Stomach (tissue), 19 donors: ENCODE measurements at places on chromosomes 11 and 22.

- no peak for DNase-seq
These were observed 57.0 kb upstream of the CD5 start for GRCh38 chr11:61045271-61045670.

- DNase-seq = no peak
These were observed 32.9 kb upstream of the RRM1 start for GRCh38 chr11:4061700-4062099.

- DNase-seq = no peak
These were observed 22.1 kb downstream of the YPEL1 start for GRCh38 chr22:21713428-21714058.

DNA sequence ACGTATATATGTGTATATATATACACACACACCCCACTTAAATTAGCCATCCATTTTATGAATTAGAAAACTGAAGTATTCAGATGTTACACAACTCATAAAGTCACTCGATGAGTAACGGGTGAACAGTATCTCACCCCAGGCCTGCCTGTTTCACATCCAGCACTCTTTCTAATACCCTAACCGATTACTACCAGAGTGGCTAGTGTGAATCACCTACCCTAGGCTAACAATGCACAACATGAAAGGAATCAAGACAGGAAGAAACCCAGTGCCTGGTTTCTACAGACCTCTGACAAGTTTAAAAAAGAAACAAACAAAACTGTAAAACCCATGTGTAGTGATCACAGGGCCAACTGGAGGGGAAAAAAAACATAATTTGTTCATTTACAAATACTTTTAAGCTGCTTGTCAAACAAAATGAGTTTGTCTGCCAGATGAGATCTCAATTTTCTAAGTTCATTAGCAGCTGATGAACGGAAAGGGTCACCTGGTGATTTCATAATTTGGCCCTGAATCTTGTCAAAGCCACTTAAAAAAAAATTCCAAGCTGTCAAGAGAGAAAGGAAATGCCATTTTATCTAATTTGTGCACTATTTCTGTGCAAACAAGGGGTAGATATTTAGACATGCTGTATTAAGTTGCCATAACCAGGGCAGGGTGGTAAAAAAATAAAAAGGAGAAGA, 134.8 kb downstream of the LARGE1 start:
- DNase-seq = no peak

DNA sequence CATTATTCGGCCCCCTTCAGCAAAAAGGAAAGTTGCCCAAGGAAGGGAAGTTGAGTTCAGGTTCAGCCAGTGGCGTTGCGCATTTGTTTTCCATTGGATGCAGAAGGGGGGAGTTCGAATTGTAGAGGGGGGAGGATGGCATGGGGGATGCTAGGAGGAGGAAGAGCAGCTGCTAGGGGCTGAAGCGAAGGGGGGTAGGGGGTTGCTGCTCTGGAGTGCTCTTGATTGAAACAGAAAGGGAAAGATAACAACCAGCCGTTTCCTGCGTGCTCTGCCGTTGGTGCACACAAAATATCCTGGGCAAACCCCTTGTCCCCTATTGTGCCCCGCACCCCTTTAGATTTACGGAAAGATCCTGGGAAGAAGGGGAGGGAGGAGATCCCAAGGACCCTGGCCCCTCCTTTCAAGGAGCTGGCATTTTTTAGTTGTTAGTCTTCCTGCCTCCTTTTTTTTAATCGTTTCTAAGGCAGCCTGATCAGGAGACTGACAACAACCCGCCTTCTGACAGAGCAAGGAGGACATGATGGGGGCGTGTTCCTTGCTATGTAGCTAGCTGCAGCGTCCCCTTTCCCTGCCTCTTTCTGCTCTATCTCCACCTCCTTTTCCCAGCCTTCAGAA, 2.1 kb downstream of the KMT2A start:
- DNase-seq = peak; percentile 92

DNA sequence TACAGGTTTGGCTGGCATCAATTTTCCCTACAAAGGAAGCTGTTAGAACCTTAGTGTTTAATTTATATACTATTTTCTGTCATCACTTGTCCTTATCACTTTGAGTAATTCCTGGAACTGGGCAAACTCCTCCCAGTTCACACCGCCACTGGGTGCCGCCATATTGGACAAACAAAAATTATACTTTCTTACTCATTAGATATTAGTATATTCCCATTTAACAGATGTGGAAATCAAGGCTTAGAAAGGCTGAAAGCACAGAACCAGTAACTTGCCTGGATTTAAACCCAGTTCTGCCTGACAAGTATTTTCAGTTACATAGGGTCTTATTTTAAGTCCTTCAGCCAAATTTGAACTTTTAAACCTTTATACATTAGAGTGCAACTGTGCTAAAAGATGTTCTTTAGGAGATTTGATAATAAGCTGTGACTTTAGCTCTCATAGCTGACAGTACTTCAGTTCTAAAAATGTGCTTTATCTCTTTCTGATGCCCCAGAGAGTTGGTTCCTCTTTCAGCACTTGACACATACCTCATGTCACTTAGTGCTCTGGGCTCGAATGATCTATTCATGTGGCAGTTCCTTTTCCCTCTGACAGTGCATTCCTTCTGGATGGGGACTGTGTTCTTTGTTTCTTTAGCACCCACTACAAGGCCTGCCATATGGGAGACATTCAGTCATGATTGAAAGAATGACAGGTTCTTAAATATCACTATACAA, 25.4 kb downstream of the COA4 start:
- DNase-seq = no peak

- DNase-seq = peak; percentile 77
These were observed 1.6 kb upstream of the KMT2A start for GRCh38 chr11:118434553-118435289.

DNA sequence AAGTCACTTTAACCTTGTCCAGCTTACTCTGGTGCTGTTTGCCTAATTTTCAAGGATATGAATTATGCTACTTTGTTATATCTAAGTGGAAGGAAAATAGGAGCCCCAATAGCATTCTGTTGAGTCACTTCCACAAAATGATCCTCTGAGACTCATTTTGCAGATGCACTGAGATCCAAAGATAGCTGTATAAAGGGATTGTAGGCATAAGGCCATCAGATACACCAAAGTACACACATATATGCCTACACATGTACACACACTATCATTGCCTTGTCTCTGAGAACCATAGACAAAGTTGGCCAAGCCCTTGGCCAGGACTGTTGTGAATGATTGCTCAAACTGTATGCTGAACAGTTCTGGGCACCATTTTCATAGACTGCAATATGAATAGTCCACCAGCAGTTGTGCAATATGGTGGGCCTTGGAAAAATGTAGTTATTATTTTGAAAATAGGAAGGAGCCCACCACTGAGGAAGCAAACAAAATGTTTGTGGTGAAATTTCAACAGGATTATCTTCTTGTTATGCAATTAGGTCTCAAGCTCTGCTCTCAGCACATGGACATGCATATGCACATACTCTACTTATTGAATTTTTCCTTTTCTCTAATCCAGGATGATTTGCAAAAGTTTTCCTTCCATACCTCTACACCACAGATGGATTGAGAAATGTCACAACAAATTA, 186.0 kb upstream of the CTSC start:
- no peak for DNase-seq

DNA sequence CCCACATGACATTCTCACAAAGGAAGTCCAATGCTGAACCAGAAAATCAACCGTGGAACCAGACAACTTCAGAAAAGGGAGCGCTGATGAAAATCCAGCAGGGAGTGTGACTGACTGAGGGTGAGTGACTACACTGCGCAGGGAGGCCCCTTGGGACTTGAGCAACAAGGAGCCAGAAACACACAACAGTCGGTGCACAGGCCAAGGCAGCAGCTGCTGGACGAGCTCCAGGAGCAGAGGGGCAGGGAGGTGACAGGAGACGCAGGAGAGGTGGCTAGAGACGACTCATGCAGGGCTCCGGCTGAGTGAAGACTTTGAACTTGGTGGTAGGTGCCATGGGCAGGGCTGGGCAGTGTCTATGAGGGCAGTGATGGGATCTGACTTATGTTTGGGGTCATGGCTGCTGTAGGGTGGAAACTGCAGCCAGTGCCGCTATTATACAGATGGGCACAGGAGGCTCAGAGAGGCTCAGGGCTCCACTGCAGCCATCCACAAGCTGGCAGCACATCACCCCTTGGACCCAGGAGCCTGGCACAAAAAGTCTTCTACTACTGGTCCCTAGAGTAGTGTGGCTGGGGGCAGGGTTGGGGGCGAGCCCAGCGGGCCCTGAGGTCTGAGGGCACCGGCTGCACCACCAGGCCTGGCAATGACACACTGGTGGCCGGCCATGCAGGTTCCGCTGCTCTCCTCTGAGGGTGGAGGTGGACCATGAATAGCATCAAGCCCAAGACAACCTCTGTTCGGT, 10.3 kb upstream of the FADD start:
- no peak for DNase-seq

- DNase-seq = no peak
These were observed 3.4 kb upstream of the ADAMTS8 start for GRCh38 chr11:130431801-130432200.

DNA sequence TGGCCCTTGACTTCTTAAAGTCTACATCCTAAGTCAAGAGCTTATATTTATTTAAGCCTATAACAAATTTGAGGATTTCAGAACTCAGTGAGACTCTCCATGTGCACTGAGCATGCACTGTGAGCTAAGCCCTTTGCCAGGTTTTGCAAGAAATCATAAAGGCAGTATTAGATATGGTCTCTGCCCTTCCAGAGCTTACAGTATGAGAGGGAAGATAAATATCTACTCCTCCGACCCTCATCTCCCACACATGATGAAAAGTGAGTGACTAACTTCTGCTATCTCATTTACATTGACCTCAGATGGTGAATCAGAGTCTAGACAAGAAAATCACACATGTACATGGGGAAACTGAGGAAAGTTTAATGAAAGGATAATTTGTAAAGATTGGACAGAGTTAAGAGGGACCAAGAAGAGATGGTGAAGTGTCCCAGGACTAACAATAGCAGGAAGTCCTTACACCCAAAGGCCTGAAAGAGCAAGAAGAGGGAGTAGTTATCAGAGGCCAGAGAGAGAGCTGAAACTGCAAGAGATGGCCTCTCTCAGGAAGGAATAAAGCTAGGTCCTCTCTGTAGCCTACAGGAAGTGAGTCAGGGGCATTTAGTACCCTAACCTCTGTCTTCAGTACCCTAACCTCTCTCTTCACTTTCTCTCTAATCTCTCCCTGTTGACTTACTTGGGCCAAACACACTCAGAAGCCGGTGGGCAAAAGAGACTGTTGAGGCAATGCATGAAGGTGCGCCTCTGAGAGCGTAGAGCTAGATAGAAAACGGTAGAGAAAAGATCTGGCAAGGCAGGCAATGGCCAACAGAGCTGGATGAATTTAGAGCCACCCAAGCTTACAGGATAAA, 23.0 kb upstream of the BLID start:
- no peak for DNase-seq

DNA sequence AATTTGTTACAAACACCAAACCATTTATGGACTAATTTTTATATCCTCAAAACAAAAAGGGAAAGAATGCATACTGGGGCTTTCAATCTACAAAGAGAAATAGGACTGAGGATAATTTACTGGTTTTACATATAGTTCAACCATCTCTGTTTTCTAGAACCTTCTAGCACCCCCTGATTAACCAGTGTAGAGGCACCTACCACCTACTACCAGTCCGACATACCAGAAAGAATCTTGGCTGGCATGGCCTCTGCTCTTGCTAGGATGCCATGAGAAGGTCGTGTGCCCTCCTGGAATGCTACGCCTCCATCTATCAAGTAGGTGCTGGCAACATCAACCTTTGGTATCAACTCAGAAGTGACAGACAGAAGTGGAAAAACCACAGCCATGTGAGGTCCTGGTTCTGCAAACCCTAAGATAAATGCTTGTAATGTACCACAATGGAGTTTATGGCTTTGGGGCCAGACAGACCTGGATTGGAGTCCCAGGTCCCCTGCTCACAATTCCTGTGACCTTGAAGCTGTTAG, 28.2 kb downstream of the MYH9 start:
- DNase-seq = no peak

DNA sequence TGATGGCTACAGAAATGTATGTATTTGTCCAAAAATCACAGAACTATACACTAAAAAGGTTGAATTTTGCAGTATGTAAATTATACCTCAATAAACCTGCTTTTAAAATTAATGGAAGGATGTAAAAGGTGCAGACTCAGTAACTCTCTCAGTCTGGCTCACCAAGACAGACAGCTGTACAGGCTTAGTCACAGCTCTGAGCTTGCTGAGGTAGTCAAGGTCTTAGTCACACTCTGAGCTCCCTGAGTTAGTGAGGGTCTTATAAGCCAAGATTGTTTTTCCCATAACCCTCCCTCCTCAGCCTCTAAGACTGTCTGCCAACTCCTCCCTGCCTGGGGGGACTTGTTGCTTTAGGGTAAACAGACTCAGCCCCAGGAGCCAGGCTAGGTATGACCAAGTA, 59.3 kb upstream of the IZUMO1R start:
- DNase-seq = no peak

DNA sequence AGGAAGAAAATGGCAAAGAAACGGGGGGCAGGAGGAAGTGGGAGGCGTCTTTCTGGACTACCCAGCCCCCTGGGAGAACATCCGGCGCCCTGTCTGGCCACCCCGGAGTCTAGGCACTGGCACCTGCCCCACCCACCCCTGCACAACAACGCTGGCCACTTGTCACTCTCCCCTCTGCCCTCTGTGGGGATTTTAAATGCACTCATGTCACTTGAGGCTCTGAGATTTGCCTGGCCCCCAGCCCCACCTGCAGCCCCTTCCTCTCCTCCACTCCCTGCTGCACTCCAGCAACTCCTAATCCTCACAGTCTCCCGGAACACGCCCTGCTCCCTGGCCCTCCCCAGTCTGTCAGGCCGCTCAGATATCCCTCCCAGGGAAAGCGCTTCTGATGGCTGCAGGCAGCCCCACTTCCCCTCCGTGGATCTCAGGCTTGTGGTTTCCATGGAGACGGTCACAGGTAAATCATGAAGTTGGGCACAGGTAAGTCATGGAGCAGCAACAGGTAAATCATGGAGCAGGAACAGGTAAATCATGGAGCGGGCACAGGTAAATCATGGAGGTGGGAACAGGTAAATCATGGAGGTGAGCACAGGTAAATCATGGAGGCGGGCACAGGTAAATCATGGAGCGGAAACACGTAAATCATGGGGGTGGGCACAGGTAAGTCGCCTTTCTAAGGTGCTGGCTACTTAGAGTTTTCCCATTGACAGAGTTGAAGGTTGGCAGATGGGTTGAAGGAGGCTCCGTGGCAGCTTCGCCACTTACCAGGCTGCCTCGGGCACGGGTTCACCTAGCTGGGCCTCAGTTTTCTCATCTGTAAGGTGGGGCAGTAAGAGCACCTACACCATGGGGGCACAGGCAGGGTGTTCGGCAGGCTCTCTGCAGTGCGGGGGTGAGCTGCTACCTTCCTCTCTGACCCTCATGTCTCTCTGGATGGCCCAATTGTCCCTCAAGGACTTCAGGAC, 79.0 kb upstream of the SHISAL1 start:
- DNase-seq = peak; percentile 57

- DNase-seq = no peak
These were observed 10.3 kb downstream of the UBASH3B start for GRCh38 chr11:122665861-122666260.

- no peak for DNase-seq
These were observed 48.8 kb downstream of the EXT2 start for GRCh38 chr11:44143987-44144909.

- DNase-seq = no peak
These were observed 8.7 kb downstream of the COMMD9 start for GRCh38 chr11:36280531-36280930.

- no peak for DNase-seq
These were observed 860.8 kb downstream of the TBC1D22A start for GRCh38 chr22:47623066-47623762.
